ENCODE measurements at places on chromosomes 2 and 18. TPM values are rescaled to one million over a fixed set of nuclear protein-coding genes. Genes with fewer than 3 reads are reported as not detected.

CYTIP gene
- total RNA-seq, result 0.07 TPM

GRCh38 chr2:112024231-112024630 is 30.8 kb upstream of the TMEM87B start:
- no peak for DNase-seq

OR6B2 gene
- not detected for total RNA-seq

GRCh38 chr2:98445683-98446581 is 1.3 kb downstream of the INPP4A start:
- DNase-seq, result no peak

GRCh38 chr2:3037196-3038194 is 340.1 kb downstream of the EIPR1 start:
- DNase-seq, result no peak

All from pulmonary artery endothelial cell (primary cell).